Naive thymus-derived CD4-positive, alpha-beta T cell (primary cell): ENCODE measurements at places on chromosomes 2 and 18. TPM values are rescaled to one million over a fixed set of nuclear protein-coding genes. Genes with fewer than 3 reads are reported as not detected.
A peak's percentile ranks its signal among the peaks of the same experiment; 100 is the strongest.

GRCh38 chr18:44895176-44895798 lies 214.6 kb downstream of the SETBP1 start:
- H3K27ac ChIP-seq, result no peak overlapping the region
- H3K4me3 ChIP-seq, result no peak overlapping the region
- no peaks in the 10 kb centered on the region for H3K27me3 ChIP-seq

GRCh38 chr2:121472470-121472993 lies 58.1 kb upstream of the RNU4ATAC start:
- no peak overlapping the region for H3K27ac ChIP-seq
- peaks cover 9% of the 10 kb centered on the region for H3K36me3 ChIP-seq
- no peak for DNase-seq
- H3K4me3 ChIP-seq, result no peak overlapping the region
- no peaks in the 10 kb centered on the region for H3K4me1 ChIP-seq

DNA sequence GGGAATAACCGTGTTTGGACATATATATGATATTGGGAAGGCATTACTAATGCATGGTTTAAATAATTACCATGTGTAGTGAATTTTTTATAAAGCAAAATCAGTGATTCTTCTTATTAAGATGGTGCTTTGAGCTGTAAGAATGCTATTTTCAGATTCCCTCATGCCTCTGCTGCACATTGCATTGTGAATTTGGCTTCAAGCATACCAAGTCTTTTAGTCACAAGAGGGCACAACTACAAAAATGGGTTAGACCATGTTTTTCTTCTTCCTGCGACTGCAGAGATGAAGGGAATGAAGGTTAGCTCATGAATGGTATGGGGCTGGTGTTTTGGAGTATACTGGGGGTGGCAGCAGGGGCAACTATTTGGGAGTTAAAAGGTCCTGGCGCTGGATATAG lies 320.1 kb downstream of the SLC4A3 start:
- H3K27me3 ChIP-seq, result no peaks in the 10 kb centered on the region
- no peak overlapping the region for H3K4me3 ChIP-seq
- H3K36me3 ChIP-seq, result no peaks in the 10 kb centered on the region

The SPATA3 gene
- total RNA-seq, result not detected

- peak overlapping the region; percentile 31 for H3K4me3 ChIP-seq
- no peaks in the 10 kb centered on the region for H3K27me3 ChIP-seq
- H3K27ac ChIP-seq, result peak overlapping the region; percentile 68
- no peak for DNase-seq
- peaks cover 19% of the 10 kb centered on the region for H3K4me1 ChIP-seq
Measured at GRCh38 chr18:54223568-54224241, 764 bp downstream of the MBD2 start.

- no peak overlapping the region for H3K4me3 ChIP-seq
- H3K36me3 ChIP-seq, result no peaks in the 10 kb centered on the region
- peaks cover 43% of the 10 kb centered on the region for H3K4me1 ChIP-seq
- H3K27ac ChIP-seq, result peak overlapping the region; percentile 74
Measured at GRCh38 chr2:54601339-54601738, 122.1 kb upstream of the EML6 start.

The KIF1A gene
- 0.24 and 0.64 TPM in 2 replicates for total RNA-seq

GRCh38 chr2:47771211-47771610 lies 11.7 kb upstream of the MSH6 start:
- H3K27ac ChIP-seq, result no peak overlapping the region
- no peaks in the 10 kb centered on the region for H3K4me1 ChIP-seq
- no peak for DNase-seq
- no peaks in the 10 kb centered on the region for H3K36me3 ChIP-seq

The PCARE gene
- total RNA-seq, result not detected in 2 replicates

DNA sequence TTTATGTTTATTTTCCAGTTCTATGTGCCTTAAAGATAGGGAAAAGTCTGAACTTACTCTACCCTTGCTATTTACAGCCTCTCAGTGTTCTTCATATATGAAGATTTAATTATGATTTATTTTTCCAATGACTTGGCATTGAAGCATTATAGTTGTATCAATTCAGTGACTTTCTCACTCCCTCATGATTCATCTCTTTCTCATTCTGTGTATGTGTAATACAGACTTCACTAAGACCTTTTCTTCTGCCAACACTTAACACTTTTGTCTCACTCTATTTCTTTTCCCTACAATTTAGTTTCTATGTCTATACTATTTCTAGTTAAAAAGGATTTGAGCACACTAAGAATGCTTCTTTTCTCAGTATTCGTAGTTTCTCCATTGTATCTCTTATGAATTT lies 1470.3 kb upstream of the ACVR2A start:
- H3K27me3 ChIP-seq, result no peaks in the 10 kb centered on the region
- no peaks in the 10 kb centered on the region for H3K4me1 ChIP-seq
- H3K27ac ChIP-seq, result no peak overlapping the region
- no peaks in the 10 kb centered on the region for H3K36me3 ChIP-seq
- no peak for DNase-seq
- no peak overlapping the region for H3K4me3 ChIP-seq

DNA sequence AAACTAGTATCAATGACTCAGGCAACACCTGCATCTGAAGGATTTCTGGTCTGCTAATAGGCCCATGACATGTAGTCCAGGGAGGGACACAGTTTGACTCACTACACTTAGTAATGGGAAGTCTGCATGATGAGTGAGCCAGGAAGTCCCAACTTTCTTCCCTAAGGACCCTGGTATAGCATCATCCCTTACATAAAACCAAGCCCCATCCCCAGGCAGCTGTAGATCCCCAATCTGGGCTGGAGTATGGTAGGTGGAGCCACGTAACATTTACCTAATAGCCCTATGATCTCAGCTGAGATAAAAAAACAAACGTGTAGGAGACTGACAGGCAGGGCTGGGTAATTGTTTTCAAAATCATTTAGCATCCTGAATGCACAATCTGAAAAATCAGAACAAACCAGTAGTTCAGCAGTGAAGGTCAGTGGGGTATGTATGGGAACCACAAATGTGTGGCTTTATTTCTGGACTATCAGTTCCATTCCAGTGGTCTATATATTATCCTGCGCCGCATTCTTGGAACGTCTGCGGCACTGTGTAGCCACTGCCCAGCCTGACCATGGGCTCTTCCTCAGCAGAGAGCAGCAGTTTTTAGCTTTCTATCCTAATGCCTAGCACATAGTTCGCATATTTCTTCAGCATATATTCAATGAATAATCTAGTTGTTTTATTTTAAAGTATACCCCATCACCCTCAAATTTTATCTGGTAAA lies 33.5 kb downstream of the EPB41L3 start:
- H3K4me1 ChIP-seq, result no peaks in the 10 kb centered on the region
- no peak for DNase-seq
- H3K36me3 ChIP-seq, result no peaks in the 10 kb centered on the region

The MAPK4 gene
- not detected for total RNA-seq

DNA sequence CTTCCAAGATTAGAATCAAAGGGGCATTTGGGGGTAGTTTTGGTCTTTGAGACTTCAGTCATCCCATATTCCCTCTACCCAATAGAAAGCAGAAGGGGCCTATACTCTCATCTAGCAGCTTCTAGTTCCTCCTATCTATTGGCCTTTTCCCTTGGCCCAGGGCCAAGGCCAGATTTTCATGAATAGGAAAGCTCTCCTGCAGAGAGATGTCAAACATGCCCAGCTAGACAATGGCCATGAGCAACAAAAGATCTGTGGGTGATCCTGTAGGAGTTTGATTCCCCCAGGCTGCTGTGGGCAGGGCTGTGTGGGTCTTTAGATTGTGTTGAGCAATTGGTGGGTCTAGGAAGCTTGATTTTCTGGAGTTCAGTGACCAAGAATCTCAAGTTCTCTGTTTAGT lies 2.9 kb upstream of the ADCYAP1 start:
- no peak overlapping the region for H3K27ac ChIP-seq
- H3K27me3 ChIP-seq, result peaks cover 20% of the 10 kb centered on the region
- no peak overlapping the region for H3K4me3 ChIP-seq
- H3K4me1 ChIP-seq, result peaks cover 5% of the 10 kb centered on the region
- H3K36me3 ChIP-seq, result no peaks in the 10 kb centered on the region
- DNase-seq, result no peak

The GPATCH11 gene
- total RNA-seq, result 10.1 and 11.1 TPM in 2 replicates

The NT5DC4 gene
- total RNA-seq, result not detected

The LDLRAD4 gene
- total RNA-seq, result 31.4 and 33.4 TPM in 2 replicates

The KLHL30 gene
- total RNA-seq, result not detected

DNA sequence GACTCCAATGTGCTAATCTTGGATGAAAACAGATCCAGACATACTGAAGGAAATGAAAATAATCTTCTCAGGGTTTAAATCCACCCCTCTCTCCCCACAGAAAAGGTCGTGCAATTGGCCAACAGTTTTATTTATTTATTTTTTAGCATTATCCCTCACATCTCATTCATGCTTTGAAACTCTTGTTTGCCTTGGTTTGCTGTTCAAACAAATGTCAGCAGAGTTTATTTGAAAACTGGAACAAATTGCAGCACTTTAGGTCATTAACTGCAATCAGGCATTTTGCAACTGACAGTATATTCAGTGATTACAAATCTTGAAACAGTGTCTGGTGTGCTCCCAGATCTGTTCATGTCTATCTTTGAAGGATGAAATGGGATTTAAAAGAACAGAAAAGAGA lies 220.6 kb downstream of the SLC4A10 start:
- no peaks in the 10 kb centered on the region for H3K36me3 ChIP-seq
- no peaks in the 10 kb centered on the region for H3K27me3 ChIP-seq
- no peak for DNase-seq
- H3K4me1 ChIP-seq, result no peaks in the 10 kb centered on the region
- H3K27ac ChIP-seq, result no peak overlapping the region

DNA sequence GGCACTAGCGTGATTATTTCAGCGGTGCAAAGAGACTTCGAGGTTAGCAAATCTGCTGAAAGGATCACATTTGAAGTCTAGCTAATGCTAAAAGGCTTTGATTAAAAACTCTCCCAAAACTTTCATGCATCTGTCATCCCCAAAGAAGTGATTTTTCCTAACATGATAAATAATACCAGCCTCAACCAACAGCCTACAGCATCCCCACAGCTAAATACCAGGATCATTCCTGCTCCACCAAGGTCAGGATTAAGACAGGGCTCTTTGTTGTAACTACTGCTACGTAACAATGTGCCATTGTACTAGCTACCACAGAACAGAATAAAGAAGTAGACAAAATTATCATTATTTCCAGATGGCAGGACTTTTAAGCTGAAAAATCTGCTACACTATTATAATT lies 1.6 kb downstream of the OR6B3 start:
- DNase-seq, result no peak
- H3K4me1 ChIP-seq, result no peaks in the 10 kb centered on the region
- no peaks in the 10 kb centered on the region for H3K36me3 ChIP-seq
- H3K27me3 ChIP-seq, result no peaks in the 10 kb centered on the region
- no peak overlapping the region for H3K4me3 ChIP-seq
- no peak overlapping the region for H3K27ac ChIP-seq

DNA sequence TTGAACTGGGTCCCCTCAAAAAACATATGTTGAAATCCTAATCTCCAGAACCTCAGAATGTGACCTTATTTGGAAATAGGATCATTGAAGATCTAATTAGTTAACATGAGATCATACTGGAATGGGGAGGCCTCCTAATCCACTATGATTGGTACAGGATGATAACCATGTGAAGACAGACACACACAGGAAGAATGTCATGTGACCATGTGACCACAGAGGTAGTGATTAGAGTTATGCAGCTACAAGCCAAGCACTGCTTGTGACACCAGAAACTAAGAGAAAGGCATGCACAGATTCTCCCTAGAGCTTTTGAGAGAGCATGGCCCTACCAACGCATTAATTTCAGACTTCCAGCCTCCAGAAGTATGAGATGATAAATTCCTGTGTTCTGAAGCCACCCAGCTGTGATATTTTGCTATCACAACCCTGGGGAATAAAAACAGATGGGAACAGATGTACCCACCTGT lies 47.0 kb upstream of the TGIF1 start:
- no peaks in the 10 kb centered on the region for H3K27me3 ChIP-seq
- peaks cover 14% of the 10 kb centered on the region for H3K4me1 ChIP-seq
- no peaks in the 10 kb centered on the region for H3K36me3 ChIP-seq

- peaks cover 4% of the 10 kb centered on the region for H3K36me3 ChIP-seq
- H3K4me1 ChIP-seq, result no peaks in the 10 kb centered on the region
- H3K27ac ChIP-seq, result no peak overlapping the region
- no peak overlapping the region for H3K4me3 ChIP-seq
Measured at GRCh38 chr2:134365356-134365755, 111.5 kb downstream of the MGAT5 start.

DNA sequence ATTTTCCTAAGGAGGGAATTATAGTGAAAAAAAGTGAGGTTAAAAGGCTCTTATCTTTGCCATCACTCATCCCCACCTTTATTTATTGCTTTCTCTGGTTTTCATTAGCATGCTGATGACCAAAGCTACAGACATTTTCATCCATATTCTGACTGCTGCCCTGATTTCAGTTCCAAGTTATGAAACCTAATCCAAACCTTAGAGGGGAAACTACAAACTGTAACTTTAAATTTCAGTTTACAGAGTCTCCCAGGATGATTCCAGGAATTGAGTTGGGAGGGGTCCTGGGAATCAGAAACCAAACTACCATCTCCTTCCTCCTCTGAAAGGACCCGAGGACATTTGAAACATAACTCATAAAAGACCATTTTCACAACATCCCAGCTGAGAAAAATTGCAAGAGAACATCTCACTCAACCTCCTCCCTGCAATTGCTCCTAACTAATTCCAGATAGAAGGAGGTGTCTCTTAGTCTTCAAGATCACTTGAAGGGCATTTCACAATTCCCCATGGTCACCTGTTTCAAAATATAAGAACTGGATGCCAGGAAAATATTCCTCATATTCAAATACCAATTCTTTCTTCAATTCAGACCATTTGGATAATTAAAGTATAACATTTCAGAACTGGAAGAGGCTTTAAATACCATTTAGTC lies 520.6 kb downstream of the TNS1 start:
- no peaks in the 10 kb centered on the region for H3K36me3 ChIP-seq
- H3K4me1 ChIP-seq, result no peaks in the 10 kb centered on the region
- no peak for DNase-seq
- H3K27me3 ChIP-seq, result no peaks in the 10 kb centered on the region
- H3K4me3 ChIP-seq, result no peak overlapping the region
- H3K27ac ChIP-seq, result no peak overlapping the region
